ENCODE measurements at places on chromosomes 12 and 14.

DNA sequence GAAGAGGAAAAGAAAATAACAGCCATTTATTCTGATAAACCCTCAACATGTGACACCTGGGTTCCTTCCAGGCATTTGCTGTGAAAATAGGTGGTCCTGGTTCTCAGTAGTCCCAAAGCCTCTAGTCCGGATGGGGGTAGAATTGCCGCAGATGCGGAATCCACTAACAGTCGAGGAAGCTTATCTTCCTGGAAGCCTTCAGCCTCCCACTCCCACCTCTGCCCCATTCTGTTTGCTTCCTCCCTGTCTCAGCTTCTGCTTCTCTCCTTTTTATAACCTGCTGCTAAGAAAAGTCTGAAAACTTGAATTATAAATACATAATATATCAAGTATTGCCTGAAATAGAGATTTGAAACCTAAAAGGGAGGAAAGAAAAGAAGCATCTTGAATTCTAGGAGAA, 14.0 kb upstream of the MAP3K9 start:
- no peak for DNase-seq

GRCh38 chr12:128970941-128971340, 117.7 kb downstream of the GLT1D1 start:
- DNase-seq = no peak

GRCh38 chr12:1844661-1845409, 24.5 kb downstream of the LRTM2 start:
- no peak for DNase-seq

GRCh38 chr12:104182144-104182543, 33.4 kb upstream of the TXNRD1 start:
- no peak for DNase-seq

DNA sequence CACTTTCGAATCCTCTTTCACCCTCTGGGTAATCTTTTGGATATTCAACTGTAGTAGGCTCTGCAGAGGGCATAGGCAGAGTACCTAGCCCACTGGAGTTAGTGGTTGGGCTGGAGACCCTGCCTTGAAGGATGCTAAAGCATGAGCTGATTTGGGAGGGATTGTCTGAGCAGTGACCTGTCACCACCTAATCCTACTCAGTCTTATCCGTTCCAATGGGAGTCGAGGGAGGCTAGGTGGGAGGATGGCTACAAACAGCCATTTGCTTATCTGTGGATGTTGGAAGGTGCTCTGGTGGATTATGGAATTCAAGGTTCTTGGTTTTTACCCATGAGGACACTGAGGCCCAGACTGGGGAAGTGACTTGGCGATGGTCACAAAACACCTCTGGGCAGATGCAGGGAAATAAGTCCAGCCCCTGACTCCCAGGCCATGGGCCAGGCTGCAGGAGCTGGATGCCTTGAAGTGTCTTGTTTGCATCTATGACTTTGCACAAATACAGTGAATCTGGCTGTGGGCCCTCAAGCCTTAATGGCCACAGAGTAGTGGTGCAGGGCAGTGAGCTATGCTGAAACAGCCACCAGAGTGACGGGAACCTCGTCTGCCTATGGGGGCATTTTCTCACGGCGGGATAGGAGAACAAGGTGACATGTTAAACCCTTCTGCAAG, 3.7 kb downstream of the KMT5A start:
- DNase-seq = no peak

DNA sequence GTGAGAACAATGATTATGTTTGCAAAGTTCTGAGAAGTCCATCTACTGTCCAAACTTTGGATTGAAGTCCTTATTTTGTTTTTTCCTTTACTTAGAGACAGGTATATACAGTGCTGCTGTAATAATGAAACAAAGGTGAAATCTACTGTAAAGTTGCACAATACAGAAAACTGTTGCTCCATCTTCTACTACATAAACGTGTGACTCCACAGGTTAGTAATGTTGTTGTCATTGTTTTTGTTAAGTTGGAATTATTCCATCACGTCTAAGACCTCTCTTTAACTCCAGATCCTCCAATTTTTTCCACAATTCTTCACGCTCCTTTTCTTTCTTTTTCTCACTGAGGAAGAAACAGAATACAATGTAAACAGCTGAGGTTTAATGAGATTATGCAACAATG, 57.0 kb upstream of the GPHB5 start:
- no peak for DNase-seq

DNA sequence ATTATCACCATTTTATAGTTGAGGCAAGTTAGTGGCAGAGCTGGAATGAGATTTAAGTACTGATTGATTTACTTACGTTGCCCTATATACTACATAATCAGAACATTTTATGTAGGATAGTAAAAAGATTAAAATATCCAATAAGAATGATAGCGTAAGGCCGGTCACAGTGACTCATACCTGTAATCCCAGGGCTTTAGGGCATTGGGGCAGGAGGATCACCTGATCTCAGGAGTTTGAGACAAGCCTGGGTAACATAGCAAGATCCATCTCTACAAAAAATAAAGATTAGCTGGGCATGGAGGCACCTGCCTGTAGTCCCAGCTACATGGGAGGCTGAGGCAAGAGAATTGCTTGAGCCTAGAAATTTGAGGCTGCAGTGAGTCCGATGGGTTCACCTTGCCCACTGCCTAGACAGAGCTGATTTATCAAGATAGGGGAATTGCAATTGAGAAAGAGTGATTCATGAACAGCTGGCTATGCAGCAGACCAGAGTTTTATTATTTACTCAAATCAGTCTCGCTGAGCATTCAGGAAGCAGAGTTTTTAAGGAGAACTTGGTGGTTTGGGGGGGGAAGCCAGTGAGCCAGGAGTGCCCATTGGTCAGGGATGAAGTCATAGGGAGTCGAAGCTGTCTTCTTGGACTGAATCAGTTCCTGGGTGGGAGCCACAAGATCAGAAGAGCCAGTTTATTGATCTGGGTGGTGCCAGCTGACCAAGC, 24.7 kb upstream of the SGPP1 start:
- DNase-seq = no peak

- DNase-seq = no peak
These were observed 299.5 kb upstream of the RPL10L start for GRCh38 chr14:46951103-46951502.

- no peak for DNase-seq
These were observed 235.2 kb downstream of the ZFP36L1 start for GRCh38 chr14:68557648-68558047.

DNA sequence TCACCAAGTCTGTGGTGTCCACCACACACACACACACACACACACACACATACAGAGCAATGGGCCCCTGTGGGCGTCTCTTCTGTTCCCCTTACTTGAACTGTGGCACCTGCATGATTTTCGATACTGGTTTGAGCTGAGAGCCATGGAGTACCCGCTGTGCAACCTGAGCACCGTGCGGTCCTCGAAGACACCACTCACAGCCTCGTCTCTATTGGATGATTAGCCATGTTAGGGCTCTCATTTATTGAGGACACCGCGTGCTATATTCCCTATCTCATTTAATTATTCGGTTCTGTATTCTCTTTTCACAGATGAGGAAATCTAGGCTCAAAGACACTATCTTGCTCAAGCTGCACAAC, 623 bp upstream of the C14orf132 start:
- DNase-seq = no peak

GRCh38 chr12:63457857-63458256, 210.4 kb downstream of the DPY19L2 start:
- DNase-seq = no peak

- DNase-seq = no peak
These were observed 72.6 kb upstream of the REP15 start for GRCh38 chr12:27623645-27624044.

- no peak for DNase-seq
These were observed 271.4 kb downstream of the RASSF9 start for GRCh38 chr12:85564786-85565185.

- no peak for DNase-seq
These were observed 44.7 kb downstream of the SLC5A8 start for GRCh38 chr12:101165319-101165718.

DNA sequence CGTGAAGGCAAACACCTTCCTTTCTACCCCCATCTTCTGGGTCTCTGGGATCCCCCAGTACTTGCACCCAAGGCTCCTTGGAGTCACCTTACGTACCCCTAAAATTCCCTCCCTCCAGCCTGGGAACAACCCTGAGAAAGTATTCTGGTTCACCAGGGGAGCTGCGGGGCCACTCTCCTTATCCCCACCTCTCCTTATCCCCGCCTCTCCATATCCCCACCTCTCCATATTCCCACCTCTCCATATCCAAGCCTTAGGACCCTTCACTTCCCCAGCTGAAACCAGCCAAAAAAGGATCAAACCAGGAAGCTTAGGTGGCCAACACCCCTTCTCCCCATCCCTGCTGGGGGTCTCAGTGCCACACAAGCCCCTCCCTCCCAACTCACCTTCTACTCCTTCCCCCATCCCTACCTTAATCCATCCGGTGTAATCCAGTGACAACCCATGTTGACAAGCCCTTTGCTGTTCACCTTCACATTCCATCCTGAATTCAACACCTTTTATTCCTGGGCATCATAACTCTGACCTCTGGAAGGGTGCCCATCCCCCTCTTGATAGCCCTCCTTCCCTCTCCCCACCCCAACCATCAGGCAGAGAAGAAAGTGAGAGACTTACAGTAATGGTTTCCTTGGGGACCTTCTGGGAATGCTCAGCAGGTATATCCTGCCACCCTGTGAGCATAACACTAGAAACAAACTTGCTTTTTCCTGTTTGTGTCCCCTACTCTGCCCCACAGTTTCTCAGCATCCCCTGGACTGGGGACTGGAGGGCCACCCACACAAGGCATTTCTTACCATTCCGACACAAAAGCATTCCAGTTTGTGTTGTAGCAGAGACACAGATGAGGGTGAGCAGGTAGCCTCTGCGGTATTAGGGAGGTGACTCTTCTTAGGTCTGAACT, 1.6 kb upstream of the MSI1 start:
- DNase-seq = no peak

DNA sequence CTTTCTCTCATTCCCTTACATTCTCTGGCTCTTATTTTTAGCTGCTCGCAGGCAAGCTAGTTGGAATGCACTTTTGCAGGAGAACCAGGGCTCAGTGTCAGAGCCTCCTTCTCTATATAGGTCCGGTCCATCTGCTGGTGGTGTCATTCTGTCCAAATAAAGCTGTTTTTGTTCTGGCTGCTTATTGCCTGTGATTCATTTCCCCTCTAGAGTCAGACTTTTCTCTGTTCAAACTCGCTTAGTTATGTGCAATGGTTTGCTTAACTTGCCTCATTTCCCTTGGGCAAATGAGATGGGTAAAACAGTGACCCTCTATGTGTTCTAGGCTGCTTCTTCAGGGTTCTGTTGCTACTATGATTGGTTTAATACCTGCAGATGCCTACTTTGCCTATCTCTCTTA, 2.9 kb downstream of the SMARCD1 start:
- DNase-seq = no peak
